Hindlimb muscle (tissue), 1 donor: ENCODE measurements at places on chromosomes 13 and 19.

GRCh38 chr19:50932690-50933083 lies 20.2 kb downstream of the KLK5 start:
- DNase-seq, result no peak

- no peak for DNase-seq
Measured at GRCh38 chr13:52414051-52414450, 8.1 kb upstream of the THSD1 start.

DNA sequence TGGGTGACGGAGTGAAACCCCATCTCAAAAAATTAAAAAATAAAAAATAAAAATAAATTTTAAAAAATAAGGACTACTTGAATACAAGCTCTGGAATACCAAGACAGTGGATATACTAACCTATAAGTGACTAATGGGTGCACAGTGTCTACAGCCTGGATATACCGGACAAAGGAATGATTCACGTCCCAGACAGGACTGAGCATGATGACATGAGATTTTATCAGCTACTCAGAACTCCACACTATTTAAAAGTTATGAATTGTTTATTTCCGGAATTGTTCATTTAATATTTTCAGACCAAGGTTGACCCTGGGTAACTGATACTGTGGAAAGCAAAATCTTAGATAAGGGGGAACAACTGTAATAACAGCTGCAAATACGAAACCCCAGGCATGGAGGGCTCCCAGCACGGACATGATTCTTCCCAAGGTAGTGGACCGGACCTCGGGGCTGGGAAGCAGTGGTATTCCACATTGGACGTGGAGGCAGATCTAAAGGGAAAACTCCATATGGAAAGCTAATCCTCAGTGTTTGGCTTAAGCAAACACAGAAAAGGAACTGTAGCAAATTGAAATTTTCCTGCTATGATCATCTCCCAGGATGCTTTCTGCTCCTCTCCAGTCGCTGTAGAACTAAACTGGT lies 102.6 kb upstream of the TSHZ3 start:
- no peak for DNase-seq

- DNase-seq, result no peak
Measured at GRCh38 chr19:27955485-27956480, 1257.2 kb downstream of the UQCRFS1 start.

GRCh38 chr19:42531313-42531712 lies 3.0 kb upstream of the CEACAM1 start:
- no peak for DNase-seq

GRCh38 chr13:42284068-42284467 lies 12.1 kb downstream of the AKAP11 start:
- no peak for DNase-seq

DNA sequence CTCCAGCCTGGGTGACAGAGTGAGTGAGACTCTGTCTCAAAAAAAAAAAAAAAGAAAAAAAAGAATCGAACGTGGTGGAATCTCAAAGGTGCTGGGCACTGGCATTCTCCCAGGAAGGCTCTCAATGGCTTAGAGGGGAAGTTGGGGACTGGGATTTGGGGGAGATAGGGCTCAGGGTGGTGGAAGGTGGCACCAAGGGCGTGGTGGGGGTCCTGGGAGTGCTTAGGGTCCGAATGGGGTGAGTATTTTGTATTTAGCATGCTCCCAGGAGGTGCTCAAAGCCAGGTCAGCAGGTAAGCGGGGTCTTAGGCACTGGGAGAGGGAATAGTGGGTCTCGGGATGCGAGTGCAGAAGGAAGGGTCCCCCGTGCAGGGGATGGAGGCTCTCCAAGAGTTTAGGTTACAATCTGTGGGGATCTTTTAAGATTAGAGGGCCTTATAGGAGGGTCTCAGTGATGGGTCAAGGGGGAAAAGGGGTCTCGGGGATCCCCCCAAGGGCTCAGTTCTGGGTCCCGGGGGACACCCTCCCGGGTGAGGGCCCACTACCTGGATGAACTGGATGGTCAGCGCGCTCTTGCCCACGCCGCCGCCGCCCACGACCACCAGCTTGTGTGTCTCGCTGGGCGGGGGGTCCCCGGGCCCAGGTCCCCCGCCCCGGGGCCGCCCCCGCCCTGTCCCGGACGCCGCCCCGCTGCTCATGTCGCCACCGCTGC lies 386 bp downstream of the RRAS start:
- DNase-seq, result peak; percentile 29

- DNase-seq, result no peak
Measured at GRCh38 chr13:82636119-82636518, 1246.2 kb downstream of the SLITRK1 start.

- no peak for DNase-seq
Measured at GRCh38 chr13:114047358-114047881, 73.5 kb upstream of the C13orf46 start.

- no peak for DNase-seq
Measured at GRCh38 chr13:18953139-18953930, 228.3 kb downstream of the TUBA3C start.

DNA sequence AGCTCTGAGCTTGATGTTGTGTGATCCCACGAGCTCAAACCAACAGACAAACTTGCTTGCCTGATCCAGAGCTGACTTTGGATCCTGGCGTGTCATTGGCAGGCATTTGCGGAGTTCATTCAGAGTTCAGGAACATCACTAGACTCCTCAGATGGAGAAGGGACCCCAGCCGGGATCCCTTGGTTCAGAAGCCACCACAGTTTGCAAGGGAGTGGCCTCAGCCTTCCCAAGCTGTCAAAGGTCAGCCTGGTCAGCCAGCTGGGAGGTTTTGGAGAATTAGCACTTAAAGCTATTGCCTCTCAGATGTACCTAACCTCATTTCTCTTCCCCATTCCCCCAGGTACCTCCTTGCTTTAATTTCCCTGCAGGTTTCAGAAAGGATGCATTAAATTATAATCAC lies 208.8 kb upstream of the SOX21 start:
- no peak for DNase-seq

DNA sequence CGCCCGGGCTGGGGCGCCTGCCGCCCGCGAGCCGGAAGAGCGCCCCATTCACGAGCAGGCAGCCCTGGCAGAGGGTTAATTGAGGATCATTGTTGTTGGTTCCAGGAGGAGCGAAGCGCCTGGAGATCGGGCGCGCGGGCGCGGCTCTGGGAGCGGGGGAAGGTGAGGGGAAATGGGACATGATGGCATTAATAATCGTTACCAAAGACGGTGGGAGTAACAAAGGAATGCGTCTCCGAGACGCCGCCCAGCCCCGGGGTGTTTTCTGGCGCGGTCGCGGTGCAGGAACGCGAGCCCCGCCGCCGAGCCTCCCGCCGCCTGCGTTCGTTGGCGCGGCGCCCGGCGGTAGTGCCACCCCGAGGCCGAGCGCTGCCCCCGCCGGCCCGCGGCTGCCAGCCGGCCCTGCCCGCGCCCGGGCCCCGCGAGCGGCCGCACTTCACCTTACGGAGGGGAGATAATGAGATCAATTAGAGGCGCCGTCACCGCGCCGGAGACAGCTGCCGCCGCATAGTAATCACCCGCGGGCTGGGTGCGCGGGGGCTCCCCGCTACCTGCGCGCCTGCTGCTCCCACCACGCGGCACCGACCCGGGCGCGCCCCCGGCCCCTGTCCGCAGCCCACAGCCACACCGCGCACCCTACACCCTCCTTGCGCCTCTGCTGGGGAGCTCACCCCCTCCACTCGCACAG lies 2.8 kb downstream of the ZNF536 start:
- no peak for DNase-seq

GRCh38 chr13:20332361-20333096 lies 100.4 kb upstream of the GJB6 start:
- DNase-seq, result no peak

GRCh38 chr19:375395-376110 lies 31.0 kb upstream of the MIER2 start:
- no peak for DNase-seq

DNA sequence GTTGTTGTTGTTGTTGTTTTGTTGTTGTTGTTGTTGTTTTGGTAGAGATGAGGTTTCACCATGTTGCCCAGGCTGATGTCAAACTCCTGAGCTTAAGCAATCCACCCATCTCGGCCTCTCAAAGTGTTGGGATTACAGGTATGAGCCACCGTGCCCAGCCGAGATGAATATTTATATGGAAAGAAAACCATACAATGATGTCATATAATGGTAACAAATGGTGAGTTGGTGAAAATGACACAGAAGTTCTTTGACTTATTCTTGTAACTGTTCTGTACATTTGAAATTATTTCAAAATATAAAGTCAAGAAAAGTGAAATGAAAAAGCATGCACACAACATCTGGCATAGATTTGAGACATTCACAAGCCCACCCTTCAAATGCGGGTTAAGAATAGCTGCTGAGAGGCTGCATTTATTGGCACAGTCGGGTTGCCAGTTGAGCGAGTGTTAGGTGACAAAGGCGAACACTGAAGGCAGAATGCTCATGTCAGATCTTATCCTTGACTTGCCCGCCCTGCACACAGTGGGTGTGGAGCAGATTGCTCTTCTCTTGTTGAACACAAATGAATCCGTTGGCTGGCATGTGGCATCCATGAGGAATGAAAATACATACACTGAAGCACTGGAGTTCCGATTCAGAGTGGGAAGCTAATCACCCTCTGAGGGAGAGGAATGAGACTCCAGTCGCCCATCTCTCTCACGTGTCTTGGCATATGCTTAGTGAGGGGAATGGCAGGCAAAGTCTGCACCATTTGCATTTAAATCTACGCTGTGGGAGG lies 15.8 kb upstream of the UBE2S start:
- no peak for DNase-seq

DNA sequence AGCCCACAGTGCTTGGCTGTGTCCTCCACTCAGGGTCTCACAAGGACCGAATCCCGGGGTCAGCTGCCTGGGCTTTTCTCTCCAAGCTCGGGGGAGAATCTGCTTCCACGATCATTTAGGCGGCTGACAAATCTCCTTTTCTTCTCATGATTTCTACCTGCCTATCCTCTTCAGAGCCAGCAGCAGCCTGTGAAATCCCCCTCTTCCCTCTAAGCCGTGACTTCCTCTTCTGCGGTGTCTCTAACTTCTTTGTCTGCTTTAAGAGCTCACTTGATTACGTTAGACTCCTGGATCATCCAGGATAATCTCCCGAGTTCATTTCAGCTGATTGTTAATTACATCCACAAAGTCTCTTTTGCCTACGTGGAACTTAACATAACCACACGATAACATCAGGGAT lies 22.5 kb upstream of the ZNF845 start:
- no peak for DNase-seq

DNA sequence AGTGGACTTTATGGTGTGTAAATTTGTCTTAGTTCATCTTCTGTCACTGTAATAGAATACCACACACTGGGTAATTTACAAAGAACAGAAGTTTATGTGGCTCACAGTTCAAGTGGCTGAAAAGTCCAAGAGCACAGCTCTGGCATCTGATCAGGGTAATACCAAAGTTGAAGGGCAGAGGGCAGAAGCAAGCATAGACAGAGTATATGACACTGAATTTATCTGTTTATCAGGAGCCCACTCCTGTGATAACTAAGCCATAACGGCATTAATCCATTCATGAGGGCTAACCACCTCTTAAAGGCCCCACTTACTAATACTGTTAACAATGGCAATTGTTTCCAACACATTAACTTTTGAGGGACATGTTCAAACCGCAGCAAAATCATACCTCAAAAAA lies 4.0 kb upstream of the RFXAP start:
- no peak for DNase-seq

DNA sequence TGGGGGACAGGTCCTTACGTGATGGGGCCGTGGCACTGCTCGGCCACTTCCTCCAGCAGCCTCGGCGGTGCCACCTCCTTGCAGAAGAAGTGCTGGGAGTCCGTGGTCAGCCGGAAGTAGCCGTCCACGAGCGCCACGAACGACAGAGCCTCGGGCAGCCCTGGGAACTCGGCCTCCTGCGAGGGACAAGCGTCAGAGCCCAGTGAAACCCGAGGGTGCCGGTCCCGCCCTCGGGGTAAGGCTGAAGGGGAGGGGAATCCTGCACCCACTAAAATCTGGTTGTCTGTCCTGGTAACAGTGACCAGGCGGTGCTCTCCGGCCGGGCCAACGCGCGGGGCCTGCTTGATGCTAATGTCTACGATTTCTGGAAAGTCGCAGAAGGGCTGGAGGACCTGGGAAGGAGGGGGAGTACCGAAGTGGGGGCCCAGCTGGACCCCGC lies 6.4 kb downstream of the JAK3 start:
- DNase-seq, result no peak

DNA sequence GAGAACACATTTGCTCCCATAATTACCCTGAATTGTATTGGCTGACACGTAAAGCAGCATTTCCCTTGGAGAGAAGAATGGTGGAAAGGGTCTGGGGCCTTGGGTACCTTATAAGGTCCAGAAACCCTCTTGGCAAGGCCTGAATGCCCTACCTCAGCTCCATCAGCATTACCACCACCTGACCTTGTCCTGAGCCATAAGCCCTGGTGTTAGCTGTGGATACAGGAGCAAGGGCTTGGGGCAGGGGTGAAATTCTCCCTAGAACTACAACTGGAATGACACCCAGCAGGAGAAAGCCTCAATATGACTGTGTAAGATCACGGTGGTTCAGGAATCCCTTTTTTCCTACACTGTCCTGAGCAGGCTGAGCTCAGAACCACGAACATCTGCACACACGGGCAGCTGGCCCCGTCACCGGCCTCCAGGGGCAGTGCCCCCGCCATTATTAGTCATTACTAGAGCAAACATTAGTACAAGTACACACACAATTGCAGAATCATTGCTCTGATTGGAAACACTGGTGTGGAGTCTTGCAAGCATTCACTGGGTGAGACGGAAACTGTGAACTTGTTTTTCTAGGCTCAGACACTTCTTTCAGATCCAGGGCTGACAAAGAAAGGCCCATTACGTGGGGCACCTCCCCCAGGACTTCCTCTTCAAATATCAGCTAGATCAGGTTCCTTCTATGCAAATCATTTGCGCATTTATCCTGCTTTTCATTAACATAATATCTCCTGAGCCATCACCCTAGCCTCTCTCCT lies 26.8 kb upstream of the MTIF3 start:
- DNase-seq, result no peak

- DNase-seq, result peak; percentile 5
Measured at GRCh38 chr13:62512194-62513141, 1096.8 kb upstream of the PCDH20 start.

DNA sequence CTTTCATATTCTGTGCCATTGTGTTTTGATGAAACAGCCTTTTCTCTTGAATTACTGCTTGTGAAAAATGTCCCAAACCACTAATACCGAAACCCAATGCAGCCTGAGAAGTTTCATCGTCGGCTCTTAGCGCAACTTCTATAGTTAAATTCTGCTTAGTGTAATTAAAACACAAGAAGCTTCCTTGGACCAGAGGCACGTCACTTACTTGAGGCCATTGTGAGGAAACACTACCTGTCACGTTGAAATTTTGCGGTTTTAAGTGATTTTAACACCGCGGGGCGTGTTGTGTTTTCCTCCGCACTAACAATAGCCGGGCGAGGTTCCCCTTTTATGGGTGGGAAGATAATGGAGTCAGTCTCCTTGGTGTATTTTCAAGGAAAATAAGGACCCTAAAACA lies 70.9 kb downstream of the GGACT start:
- DNase-seq, result no peak

DNA sequence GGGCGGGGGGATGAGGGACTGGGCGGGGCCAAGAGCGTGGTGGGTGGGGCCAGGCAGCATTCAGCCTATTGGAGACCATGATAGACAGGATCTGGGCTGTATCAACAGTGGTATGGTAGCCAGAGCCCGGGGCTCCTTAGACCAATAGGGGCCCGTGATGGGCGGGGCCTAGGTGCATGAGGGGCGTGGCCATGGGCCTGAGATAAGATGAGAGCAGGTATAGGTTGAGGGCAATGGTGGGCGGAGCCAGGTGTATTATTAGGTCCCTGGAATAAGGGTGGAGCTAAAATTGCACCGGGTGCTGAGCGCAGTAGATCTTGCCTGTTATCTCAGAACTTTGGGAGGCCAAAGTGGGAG lies 5.3 kb downstream of the ABCA7 start:
- no peak for DNase-seq
